ENCODE measurements at places on chromosomes 2 and 18.

- peak; percentile 12 for DNase-seq
Observed at GRCh38 chr2:64525317-64525613, 1.1 kb downstream of the AFTPH start.

GRCh38 chr18:57050310-57050949 lies 96.5 kb upstream of the BOD1L2 start:
- DNase-seq, result no peak

GRCh38 chr2:225471482-225471881 lies 72.0 kb downstream of the NYAP2 start:
- no peak for DNase-seq

DNA sequence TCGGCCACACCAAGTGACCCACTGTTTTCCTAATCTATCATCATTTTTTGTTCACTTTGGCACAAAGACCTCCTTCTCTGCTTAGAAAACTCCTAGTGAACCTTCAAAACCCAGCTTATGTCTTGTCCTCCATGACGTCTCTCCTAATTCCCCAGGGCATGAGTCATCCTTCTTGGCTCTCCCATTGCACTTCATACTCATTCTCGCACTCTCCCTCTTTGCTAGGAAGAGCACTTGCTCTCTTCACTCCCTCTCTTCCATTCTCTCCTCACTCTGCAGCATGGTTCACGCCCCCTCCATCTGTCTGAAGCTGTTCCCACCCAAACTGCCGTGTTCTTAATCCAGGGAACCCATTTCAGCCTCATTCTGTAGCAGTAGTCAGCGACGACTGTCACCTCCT lies 103.9 kb downstream of the MRO start:
- no peak for DNase-seq

GRCh38 chr18:27794181-27794926 lies 382.6 kb downstream of the CDH2 start:
- DNase-seq, result no peak

Data from left kidney (tissue), 8 donors.